ENCODE measurements at places on chromosomes 1 and 21. TPM values are rescaled to one million over a fixed set of nuclear protein-coding genes. Genes with fewer than 3 reads are reported as not detected.

TRIM58 gene
- total RNA-seq: not detected

HSD3B2 gene
- 0.56 TPM for total RNA-seq

HSD11B1 gene
- total RNA-seq: not detected

GRCh38 chr1:32454726-32455125 lies 10.1 kb upstream of the ZBTB8B start:
- DNase-seq: no peak

DNA sequence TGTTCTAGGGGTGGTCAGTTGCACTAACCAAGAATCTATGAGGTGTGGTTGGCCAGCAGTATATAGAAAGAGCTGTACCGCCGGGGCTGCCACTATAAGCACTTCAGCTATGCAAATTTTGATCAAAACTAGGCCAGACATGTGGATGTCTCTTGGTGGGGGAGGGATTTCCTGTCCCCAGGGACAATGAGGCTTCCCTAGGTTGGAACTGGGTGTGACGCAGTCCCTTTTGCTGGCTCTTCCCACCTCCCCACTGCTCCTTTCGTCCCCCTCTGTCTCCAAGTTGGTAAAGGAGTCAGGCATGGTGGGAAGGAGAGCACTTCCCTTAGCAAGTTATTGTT lies 13.6 kb downstream of the SDCCAG8 start:
- DNase-seq: no peak

DNA sequence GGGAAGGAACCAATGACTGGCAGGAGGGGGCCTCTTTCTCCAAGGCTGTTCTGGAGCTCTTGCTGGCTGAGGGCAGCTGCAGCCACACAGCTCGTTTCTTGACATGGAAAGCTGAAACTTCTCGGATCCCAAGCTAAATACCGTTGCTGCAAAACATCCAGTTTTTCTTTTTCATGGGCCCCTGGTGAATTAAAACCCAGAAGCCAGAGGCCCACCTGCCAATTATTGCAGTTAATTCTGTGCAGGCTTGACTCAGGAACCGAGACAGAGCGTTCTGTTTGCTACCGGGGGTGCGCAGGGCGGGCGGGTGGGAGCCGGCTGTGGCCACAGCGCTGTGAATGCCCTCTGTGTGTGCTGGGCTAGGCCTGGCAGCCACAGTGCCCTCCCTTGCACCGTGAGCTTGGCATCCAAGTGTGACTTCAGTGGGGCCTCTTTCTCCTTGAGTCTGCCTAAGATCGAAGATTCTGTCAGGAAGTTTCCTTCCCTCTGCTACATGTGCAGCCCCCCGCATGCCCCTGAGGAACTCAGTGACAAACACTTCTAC lies 19.9 kb upstream of the KCNE2 start:
- DNase-seq: no peak

- no peak for DNase-seq
These were observed 166.0 kb downstream of the COL11A1 start for GRCh38 chr1:102942324-102942723.

DNA sequence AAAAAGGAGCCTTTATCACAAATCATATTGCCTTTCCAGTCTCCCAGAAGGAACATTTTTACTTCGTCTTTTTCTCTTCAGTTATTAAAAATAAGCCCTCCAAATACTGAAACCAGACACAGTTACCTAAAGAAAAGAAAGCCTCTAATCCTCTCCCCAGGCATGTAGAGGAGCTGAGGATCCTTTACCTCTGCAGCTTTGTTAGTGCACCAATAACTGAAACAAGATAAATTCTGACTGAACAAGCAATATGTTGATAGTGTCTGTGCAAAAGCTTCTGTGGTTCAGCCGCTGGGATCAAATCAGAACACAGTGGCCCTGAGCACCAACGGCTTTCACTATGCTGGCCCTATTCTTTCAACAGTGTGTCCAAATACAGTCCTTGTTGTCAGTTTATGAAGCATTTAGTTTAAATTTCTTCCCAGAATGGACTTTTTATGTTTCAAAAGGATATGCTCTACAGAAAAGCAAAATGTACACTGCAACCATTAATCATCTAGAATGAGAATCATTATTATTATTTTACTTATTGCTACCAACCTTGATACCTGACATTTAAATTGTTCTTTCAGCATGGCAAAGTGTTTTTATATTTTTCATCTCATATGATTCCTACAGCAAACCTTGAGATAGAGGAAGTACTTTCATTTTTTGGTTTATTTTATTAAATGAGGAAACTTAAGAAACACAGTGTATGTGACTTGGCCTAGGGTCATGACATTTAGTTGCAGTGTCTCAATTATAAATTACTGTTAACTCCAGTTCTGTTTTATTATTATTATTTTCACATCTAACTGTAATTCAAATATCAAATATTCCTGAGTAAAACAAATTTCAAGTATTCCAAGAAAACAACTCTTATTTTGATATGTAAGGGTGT lies 217.9 kb downstream of the NEGR1 start:
- DNase-seq: no peak

DNA sequence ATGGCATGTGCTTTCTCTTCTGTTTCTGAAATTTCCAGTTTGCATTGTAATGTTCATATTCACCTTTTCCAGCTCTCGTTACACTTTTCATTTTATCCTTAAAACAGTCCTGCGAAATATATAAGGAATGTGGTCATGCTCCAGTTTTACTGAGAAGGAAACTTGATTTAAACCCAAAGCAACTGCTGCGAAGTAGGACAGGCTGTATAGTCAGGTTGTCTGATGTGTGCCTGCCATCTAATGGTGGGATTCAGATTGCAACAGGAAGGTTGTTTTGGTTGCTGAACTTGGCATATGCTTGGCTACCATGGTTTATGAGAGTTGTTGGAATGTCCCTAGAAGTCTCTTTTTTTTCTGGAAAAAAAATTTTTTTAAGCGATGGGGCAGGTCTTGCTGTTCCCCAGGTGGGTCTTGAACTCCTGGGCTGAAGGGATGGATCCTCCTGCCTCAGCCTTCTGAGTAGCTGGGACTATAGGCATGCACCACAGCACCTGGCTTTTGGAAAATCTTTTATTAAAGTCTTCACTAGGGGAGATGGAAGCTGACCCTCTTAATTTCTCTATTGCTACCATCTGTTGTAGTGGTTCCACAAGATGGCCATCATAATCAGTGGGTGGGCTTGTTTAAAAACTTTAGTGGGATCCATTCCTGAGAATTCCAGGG lies 86.9 kb downstream of the UCK2 start:
- peak; percentile 54 for DNase-seq

- DNase-seq: peak; percentile 63
These were observed 4.1 kb downstream of the DIPK1A start for GRCh38 chr1:92957030-92957734.

- no peak for DNase-seq
These were observed 29.4 kb upstream of the SLC19A1 start for GRCh38 chr21:45571641-45572040.

GRCh38 chr1:42963378-42964043 lies 4.8 kb upstream of the SLC2A1 start:
- DNase-seq: no peak

All from GM12878 (cell line).